ENCODE measurements at places on chromosomes 13 and 19. TPM values are rescaled to one million over a fixed set of nuclear protein-coding genes. Genes with fewer than 3 reads are reported as not detected.

DNA sequence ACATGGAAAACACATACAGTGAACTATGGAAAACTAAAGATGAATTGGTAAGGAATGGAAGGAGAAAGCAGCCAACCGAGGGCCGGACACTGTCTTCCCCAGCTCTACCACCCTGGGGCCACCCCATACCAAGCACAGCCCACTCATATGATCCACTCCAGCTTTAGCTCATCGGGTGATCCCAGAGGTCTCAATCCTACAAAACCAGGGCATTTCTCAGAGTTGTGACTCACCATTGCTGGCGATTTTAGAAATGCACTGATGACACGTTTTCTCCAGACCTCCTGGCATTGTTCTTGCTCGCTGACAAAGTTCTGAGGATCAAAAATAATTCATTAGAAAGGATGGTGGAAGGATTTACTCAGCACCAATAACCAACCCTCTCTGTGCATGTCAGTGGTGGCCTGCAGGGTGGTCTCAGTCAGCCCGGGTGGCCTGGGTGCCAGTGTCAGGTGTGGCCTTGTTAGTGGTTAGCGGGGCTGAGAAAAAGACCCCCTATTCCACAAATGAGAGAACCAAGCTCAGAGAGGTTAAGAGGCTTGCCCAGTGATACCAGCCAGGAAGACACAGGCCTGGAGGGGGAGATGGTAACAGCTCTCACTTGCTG is 6.6 kb downstream of the TMEM272 start:
- no peak for DNase-seq

DNA sequence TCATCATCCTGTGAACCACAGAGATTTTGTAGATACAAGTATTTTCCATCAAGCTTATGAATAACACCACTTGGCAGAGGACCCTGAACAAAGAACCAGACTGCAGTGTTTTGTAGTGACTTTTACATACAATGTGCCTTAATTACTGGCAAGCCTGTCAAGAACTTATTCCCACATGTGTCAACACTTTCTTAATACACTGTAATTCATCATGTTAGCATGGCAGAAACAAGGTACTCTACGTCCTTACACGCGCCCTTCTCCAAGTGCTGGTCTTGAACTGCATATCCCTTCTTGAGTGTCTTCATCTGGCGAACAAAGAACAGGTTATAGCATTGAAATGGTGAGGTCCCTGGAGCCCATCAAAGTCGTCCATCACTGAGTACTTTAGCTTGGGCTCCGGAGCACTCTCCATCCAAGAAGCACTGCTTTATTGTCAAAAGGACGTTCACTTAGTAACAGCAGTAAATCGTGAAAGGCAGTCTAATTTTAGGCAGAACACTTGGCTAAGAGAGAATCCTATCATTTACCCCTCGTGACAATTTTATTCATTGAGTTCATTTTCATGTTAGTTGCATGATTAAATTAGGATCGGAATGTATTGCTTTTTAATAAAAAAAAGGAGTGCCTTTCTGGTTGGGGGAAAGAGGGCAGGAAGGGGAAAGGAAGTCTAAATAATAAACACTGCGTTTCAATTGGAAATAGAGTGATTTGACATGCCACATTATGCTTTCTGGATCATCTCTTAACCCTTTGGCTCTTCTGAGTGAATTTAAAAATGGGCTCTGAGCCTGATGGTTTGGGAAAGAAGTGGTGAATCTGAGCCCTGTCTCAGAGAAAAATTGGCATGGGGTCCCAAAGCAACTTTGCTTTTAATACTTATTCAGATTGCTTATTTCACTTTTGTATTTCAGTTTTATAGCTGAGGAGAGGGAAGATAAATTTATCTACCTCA is 376.1 kb downstream of the DLEU7 start:
- DNase-seq = no peak

GRCh38 chr13:48291730-48292129 is 11.8 kb upstream of the RB1 start:
- DNase-seq = no peak

GRCh38 chr13:23828866-23829265 is 60.3 kb downstream of the MIPEP start:
- peak; percentile 4 for DNase-seq

- no peak for DNase-seq
Observed at GRCh38 chr13:94345374-94346195, 133.9 kb downstream of the DCT start.

- peak; percentile 89 for DNase-seq
Observed at GRCh38 chr19:6667114-6667627, 2.8 kb downstream of the TNFSF14 start.

DNA sequence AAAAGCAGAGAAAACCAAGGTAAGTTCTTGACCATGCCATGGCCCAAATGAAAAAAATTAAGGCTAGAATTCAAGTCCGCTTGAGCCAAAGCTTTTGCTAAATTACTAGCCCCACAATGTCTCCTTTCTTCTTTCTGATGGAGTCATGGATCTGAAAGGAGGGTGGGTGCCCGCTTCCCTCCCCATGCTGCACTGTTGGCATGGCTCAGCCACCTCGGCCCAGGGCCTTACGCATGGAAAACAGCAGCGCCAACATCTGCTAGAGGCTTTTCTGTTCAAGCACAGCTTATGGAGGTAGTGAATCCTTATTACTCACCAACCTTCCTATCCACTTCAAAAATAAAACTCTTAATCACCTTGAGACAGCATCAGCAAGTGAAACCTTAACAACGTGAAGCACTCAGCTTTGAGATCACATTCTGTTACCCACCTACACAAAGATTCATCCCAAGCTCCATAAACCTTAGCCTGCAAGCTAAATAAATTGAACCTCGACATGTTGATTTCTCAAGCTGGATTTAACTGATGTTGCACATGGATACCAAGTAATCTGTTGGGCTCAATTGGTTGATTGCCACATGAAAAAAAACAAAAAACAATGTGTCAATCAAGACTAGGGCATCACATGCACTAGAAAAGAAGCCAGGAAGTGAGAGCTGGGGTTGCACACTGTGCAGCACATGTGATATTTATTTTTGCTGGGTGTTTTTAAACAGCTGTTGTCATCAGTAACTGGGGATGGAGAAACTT is 43.4 kb downstream of the TPT1 start:
- DNase-seq = no peak

DNA sequence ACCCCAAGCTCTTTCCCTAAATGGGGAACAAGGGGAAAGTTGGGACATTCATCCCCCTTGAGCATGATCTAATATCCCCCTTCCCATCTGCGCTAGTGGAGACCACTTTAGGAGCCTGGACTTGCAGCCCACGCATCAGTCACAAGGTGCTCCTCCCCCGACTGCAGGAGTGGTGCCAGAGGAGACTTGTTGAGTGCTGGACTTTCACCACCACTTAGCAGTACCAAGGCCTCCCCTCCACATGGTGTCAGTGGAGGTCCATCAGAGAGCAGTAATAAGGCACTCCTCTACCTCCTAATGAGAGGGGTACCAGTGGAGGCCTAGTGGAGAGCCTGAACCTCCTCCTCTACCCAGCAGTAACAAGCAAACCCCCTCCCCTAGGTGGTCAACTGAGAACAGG is 22.5 kb downstream of the CAB39L start:
- no peak for DNase-seq

DNA sequence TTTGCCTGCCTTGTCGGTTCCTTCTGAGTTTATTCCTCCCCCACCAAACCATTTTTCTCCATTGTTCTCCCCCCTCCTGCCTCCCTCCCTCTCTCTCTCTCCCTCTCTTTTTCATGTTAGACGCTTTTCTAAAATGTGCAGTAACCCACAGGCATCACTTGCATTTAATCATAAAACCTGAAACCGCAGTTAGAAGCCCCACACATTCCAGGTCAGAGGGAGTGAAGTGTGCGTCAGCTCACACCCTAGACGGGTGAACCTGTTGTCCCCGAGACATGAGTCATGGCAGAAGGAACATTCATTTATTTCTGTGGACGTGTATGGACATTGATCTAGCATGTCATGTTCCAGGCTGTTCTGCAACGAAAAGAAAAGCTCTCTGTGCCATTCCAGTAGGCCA is 19.9 kb downstream of the ONECUT3 start:
- peak; percentile 37 for DNase-seq

DNA sequence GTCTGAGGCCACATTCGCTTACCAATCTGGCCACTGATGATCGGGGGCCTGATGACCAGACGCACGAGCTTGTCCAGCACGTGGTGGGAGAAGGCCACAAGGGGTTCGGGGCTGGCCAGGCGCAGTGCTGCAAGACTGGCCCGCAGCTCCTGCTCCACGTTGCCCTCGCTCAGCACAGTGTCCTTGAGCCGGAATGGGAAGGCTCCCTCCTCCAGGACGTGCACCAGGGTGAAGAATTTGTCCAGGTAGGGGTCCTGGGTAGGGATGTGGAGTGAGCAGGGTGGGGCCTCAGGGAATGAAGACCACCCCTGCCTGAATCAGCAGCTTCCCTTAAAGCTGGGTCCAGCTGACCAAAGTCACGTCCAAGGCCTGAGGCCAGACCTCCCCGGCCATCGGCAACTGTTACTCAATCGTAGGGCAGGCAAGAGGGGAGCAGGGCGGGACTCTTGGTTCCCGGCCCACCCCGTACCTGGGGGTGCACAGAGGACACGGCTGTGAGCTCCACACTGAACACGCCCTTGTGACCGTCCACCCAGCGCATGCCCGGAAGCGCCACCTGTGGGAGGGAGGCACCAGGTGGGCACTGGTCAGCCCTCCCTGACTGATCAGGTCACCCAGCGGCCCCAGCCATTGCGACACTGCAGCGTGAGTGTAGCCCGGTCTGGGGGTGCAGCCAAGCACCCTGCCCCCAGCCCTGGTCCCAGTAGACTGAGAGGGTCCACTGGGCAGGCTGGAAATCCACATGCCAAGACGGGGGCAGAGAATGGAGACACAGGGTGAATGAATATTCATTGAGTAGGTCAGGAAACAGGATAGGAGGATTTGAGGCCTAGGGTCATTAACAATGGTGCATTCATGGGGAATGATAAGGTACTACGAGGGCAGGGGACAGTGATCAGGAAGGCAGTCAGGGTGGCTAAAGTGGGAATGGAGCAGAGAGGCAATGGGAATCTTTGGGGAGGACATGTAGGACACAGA is 2.8 kb upstream of the ANGPTL8 start:
- no peak for DNase-seq

GRCh38 chr13:76440568-76440967 is 445.6 kb downstream of the KCTD12 start:
- no peak for DNase-seq

DNA sequence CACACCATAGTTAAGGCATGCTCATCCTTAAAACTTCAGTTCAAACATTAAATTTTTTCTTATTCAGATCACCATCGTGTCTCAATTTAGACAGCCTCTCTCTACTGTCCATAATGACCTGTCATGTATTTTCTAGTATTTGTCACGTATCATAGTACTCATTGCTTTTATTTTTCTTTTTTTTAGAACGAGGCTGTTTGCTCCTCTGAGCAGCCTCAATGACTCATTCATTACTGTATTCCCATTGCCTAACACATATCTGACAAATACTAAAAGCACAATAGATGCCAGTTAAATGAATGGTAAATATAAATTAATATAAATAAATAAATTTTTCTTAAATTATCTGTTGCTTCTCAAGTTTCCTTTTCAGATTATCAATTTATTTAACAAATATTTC is 245.5 kb downstream of the TUBA3C start:
- no peak for DNase-seq

- DNase-seq = no peak
Observed at GRCh38 chr13:65670014-65670625, 1560.0 kb downstream of the PCDH9 start.

GRCh38 chr19:3133793-3134116 is 2.1 kb upstream of the GNA15 start:
- no peak for DNase-seq

GRCh38 chr13:36857253-36857652 is 38.2 kb downstream of the RFXAP start:
- DNase-seq = no peak

GRCh38 chr13:102317593-102317992 is 84.3 kb downstream of the FGF14 start:
- no peak for DNase-seq

GRCh38 chr13:41188584-41188983 is 5.8 kb downstream of the KBTBD7 start:
- no peak for DNase-seq

DNA sequence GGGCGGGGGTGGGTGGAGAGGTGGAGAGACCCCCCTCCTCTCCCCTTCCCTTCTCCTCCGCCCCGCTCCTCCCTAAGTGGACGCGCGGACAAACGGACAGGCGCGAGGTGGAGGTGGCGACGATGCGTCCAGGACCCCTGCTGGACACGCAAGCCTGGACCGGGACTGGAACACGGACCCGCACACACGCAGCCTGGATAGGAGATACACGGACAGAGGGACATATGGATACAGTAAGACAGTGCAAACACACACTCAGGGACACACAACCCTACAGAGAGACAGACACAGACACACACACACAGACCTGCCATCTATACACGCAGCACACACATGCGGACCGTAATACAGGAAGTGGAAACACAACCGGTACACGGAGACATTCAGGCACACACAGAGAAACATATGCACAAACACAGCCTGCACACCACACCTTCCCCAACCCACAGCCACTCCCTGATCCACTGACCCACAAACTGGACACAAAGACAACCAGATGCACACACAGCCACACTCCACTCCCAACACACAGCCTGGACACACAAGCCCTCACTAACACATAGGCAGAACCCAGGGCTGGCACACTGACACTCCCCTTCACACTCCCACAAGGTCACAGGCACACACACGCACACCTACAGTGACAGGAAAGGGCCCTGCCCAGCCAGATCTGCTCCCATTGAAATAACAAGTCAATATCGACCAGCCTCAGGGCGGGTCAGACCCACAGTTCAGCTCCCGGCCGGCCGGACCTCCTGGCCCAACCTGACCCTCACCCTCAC is 696 bp upstream of the ERFL start:
- DNase-seq = no peak

GRCh38 chr13:79282976-79283375 is 123.1 kb downstream of the RBM26 start:
- DNase-seq = no peak

The NUP58 gene
- 50.6 TPM for total RNA-seq

The MIA gene
- 2.7 TPM for total RNA-seq

The DLEU7 gene
- not detected for total RNA-seq

The U2AF1L4 gene
- 14.3 TPM for total RNA-seq

The FCGBP gene
- 5.8 TPM for total RNA-seq

The ZNF575 gene
- 5.2 TPM for total RNA-seq

The NLRP7 gene
- 0.25 TPM for total RNA-seq

The TSSK6 gene
- 2.0 TPM for total RNA-seq

Data from PC-9 (cell line).